Osteocyte (in vitro differentiated cells): ENCODE measurements at places on chromosomes 3 and 15. TPM values are rescaled to one million over a fixed set of nuclear protein-coding genes. Genes with fewer than 3 reads are reported as not detected.

GRCh38 chr3:79846148-79846933 is 78.5 kb upstream of the ROBO1 start:
- no peak for DNase-seq

- no peak for DNase-seq
These were observed 101.5 kb downstream of the RBPMS2 start for GRCh38 chr15:64673866-64674265.

- no peak for DNase-seq
These were observed 31.1 kb downstream of the PIK3CA start for GRCh38 chr3:179179256-179179655.

GRCh38 chr15:73051391-73051806 is 864 bp upstream of the NEO1 start:
- DNase-seq, result no peak

DNA sequence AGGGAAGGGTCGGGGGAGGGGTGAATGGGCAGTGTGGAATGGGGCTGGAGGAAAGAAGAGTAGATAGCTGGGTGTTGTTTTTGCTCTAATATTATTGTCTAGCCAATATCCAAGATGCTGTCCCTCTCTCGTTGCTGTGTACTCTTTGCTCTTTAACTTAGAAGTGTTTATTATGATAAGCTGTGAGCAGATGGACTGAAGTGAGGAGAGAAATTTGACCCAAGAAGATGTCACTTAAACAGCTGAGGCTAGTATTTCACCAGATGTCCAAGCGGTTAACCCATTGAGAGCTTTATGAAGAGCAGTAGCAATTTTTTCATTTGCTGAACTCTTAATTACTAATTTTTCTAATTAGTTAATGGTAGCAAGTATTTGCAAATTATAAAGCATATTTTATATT is 212.2 kb upstream of the TP63 start:
- DNase-seq, result no peak

DNA sequence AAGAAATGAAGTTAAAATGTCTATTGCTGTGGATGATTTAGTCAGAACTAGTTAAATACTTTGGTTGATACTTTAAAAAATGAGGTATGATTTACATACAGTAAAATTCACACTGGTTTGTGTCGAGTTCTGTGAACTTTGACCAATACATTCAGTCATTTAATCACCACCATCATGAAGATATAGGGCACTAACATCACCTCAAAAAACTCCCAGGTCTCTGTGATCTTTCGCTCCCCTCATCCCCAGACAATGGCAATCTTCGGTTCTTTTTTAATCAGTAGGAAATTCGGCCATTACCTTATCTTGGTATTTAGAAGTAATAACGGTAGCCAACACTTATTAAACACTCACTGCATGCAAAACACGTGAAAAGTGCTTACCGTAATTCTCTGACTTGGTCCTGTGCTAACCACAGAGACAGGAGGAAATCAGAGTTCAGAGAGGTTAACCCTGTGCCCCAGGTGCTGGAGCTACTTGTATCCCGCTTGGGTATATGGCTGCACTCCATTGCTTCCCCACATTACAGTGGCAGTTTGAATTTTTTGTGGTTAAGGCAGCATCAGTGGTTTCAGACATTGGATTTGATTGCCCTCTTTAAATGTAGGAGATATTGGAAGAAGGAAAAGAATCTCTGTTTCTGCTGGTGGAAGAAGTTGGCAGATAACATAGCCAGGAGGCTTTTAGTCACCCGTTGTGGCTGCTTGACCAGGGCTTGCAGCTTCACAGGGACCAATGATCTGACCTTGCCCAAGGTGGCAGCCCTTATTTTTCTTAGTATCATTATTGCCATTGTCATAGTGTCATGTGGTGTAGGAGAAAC is 4.2 kb downstream of the PLCL2 start:
- no peak for DNase-seq

- no peak for DNase-seq
These were observed 68.0 kb upstream of the XCR1 start for GRCh38 chr3:46095307-46095706.

GRCh38 chr3:186540221-186540834 is 3.9 kb downstream of the CRYGS start:
- no peak for DNase-seq

GRCh38 chr15:58699769-58700168 is 49.7 kb downstream of the ADAM10 start:
- no peak for DNase-seq

DNA sequence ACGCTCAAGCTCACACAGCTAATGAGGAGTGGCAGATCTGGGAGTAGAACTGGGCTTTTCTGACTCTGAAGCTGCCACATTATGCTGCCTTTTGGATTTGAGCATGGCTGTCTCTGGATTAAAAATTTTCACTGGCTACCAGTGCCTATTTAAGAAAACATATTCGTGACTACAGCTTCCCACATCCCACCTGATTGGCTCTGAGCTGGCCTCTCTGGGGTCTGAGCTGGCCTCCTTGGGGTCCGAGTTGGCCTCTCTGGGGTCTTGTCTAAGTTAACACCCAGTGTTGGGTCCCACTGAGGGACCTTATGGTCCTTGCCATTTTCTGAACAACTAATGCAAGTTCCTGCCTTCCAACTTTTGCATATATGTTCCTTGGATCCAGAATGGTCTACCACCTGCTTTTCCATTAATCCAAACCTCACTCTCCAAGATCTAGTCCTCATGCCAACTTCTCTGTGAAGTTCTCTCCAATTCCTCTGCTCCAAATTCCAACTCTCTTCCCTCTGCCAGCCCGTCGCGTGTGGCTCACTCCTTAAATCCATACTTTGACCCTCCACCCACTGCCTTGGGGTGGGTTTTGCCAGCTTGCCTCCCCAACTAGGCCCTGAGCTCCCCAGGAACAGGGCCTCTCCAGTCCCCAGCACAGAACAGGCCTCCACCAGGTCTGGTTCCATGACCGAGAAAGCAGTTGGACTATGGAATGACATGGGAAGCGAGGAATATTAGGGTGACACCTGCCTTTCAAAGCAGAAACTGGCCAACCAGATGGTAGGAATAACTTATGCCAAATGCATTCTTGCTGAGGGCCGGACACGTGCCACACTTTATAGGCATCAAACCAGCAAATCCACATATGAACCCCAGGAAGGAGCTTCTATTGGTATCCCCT is 42.5 kb downstream of the ATP2B2 start:
- DNase-seq, result no peak

- DNase-seq, result no peak
These were observed 390.4 kb downstream of the ZBTB20 start for GRCh38 chr3:114756506-114757279.

PDZRN3 gene
- total RNA-seq, result 34.1 and 35.1 TPM in 2 replicates

ACOX2 gene
- total RNA-seq, result 0.51 TPM in 1 of 2 replicates, not detected in the other

USP19 gene
- 75.7 and 75.9 TPM in 2 replicates for total RNA-seq

ISLR gene
- total RNA-seq, result 108 and 110 TPM in 2 replicates

TGM4 gene
- 0.26 TPM in 1 of 2 replicates, not detected in the other for total RNA-seq

ZNF197 gene
- 20.1 and 21.9 TPM in 2 replicates for total RNA-seq

SKIC8 gene
- total RNA-seq, result 40.3 and 46.5 TPM in 2 replicates

NCBP2 gene
- total RNA-seq, result 59.5 and 66.1 TPM in 2 replicates

MNS1 gene
- total RNA-seq, result 2.5 and 3.4 TPM in 2 replicates

CIDEC gene
- not detected in 2 replicates for total RNA-seq

NUSAP1 gene
- total RNA-seq, result 23.3 and 27.4 TPM in 2 replicates

SLC28A1 gene
- not detected in 2 replicates for total RNA-seq
